Retina (tissue), 1 donor: ENCODE measurements at places on chromosomes 5 and 9.

GRCh38 chr9:122580360-122580759, 2.8 kb downstream of the OR1L8 start:
- no peak for DNase-seq

- no peak for DNase-seq
These were observed 609.4 kb downstream of the MTRR start for GRCh38 chr5:8478326-8478725.

GRCh38 chr5:158559643-158560042, 540.1 kb downstream of the EBF1 start:
- no peak for DNase-seq

DNA sequence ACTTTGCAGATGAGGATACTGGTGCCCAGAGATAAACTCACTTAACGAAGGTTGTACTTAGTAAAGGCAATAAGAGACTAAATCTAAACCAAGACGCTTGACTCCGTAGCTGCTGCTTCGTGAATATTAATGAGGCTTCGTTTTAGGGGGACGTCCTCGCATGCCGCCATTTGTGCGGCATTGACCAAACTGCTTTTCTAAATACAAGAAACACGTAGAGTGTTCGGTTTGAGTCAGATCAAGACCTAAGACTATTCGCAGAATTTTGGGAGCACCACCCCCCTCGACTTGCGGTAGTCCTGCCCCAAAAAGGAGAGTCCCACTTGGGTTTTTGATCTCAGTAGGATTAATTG, 1.1 kb downstream of the NPM1 start:
- no peak for DNase-seq

GRCh38 chr9:1400983-1401382, 350.8 kb downstream of the DMRT2 start:
- no peak for DNase-seq
